ENCODE measurements at places on chromosomes 16 and 17. TPM values are rescaled to one million over a fixed set of nuclear protein-coding genes. Genes with fewer than 3 reads are reported as not detected.

DNA sequence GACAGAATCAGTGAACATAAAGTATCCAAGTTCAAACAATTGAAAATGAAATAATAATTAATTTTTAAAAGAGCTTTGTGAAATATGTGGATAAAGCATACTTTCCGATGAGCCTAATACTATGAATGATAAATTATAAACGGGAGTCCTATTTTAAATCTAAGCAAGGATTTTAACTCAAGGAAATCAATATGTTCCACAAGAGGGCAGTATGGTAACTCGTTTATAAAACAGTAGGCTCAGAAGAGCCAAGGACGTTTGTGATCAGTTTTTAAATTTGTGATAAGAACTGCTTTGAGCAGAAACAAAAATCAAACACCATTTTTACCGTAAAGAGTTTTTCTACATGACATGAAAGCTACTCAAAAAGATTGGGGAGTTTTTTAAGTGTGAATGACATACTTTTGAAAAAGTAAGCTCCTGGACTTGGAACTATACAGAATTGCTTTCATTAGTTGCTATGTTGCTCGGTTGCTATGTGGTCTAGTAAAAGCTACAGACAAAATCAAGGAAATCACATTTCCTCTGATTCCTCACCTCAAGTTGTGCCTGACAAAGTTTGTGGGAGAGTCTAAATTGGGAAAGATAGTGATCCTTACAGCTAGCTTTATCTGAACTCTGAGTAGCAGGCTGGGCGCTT is 11.8 kb upstream of the TEKT1 start:
- DNase-seq: no peak

DNA sequence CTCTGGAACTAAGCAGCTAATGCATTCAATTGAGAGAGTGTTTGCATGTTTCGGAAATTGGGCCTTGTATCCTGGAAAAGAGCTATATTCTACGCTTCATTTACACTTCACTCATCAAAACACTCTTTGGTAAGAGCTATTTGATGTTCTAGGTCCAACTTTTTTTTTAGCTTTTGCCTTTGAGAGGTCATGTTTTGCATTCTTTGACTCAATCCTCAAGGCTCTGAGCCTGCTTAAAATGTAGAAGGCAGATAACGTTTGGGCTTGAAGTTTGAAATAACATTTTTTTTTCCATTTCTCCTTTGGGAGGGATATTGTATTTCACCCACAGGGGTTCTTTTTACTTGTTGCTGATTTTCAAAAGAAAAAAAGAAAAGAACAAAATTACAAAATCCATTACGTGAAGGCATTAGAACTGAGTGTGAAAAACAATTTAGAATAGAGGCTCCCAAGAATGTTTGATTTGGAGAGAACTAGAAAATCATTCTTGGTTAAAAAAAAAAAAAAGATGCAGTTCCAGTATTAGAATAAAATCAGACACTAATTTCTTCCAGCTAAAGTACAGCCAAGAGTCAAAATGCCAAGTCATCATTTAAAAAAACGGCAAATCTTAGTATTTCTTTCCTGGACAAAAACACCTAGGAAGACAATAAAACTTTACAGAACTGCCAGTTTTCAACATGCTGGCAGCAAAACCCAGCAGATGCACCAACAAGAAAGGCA is 268.5 kb downstream of the GRIN2A start:
- DNase-seq: no peak

- no peak for DNase-seq
Observed at GRCh38 chr16:7548796-7549318, 216.2 kb downstream of the RBFOX1 start.

GRCh38 chr17:82400830-82401229 is 17.3 kb upstream of the HEXD start:
- DNase-seq: peak; percentile 79

- DNase-seq: no peak
Observed at GRCh38 chr17:69724238-69724637, 309.7 kb downstream of the MAP2K6 start.

DNA sequence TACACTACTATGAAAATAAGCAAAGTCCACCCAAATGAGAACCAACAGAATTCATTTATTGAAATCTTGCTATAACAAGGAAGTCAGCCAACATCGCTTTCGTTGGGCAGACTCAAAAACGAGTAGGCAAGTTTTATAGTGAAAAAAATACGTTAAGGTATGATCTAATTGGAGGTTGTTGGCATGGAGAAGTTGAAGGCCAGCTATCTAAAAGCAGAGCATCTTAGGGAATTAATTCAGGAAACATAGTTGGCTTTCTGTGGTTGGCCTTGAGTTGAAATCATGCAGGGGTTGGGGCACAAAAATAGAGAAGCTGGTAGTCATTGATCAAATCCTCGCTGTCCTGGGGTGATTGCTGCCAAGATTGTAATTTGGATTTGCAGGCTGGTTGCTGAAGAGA is 118.3 kb downstream of the PPM1E start:
- DNase-seq: no peak

DNA sequence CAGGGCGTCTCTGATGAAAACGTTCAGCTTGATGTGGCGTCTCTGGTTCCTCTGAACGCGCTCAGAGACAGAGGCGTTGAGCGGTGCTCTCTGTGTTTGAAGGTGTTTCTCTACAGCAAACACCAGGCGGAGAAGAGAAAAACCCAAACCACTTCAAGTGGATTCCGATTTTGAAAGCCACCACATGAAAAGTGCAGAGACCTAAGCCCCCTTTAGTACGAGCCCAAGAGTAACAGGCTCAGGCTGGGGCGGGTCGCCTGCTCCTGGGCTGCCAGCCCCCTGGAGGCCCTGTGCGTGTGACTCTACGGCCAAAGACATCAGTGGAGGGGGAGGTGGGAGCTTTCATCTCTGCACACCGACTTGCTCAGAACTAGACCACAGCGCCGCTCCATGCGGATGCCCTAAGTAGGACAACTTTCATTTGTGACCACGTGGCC is 328.4 kb downstream of the MAF start:
- DNase-seq: peak; percentile 89

DNA sequence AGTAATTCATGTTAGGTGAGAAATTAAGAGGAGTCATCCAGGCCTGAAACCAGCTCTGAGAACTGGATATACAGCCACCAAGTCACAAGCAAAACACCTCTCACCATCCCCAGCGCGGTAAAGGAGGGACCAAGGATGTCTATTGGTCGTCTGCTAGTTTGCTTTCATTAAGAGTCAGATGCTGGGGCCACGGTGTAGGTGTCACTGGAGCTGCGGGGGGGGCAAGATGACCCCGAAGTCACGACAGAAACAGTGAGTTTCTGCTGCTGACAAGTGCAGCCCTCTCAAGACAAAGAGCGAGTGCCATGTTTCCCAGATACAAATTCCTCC is 790 bp downstream of the NCBP3 start:
- peak; percentile 68 for DNase-seq

DNA sequence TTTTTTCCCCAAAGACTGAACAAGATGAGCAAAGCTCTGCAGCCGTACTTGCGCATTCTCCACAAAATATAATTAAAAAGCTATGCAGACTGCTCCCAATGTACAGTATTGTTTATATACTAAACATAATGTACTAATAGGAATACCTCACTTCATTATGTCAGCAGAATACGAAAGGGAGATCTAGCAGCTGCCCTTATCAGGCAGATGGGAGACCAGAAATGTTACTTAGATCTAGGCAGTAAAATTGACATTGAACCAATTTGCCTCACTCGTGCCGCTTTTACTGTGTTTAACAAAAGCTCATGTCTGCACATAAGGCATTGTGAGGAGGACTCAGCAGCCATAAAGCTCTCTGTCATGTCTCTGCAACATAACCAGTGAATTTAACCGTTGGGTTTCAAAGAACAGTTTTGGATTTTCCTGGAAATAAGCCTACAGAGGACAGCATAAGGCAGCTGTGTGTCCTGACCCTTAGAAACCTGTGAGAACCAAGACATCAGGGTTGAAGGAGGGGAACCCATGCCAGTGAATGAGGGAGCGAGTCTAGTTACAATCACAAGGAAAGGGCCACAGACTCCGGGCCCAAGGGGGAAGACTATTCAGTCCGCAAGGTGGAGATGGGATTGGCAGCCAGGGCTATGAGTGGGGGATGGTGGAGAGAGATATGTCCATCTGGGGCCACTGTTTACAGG is 71.4 kb downstream of the GNAO1 start:
- DNase-seq: no peak

DNA sequence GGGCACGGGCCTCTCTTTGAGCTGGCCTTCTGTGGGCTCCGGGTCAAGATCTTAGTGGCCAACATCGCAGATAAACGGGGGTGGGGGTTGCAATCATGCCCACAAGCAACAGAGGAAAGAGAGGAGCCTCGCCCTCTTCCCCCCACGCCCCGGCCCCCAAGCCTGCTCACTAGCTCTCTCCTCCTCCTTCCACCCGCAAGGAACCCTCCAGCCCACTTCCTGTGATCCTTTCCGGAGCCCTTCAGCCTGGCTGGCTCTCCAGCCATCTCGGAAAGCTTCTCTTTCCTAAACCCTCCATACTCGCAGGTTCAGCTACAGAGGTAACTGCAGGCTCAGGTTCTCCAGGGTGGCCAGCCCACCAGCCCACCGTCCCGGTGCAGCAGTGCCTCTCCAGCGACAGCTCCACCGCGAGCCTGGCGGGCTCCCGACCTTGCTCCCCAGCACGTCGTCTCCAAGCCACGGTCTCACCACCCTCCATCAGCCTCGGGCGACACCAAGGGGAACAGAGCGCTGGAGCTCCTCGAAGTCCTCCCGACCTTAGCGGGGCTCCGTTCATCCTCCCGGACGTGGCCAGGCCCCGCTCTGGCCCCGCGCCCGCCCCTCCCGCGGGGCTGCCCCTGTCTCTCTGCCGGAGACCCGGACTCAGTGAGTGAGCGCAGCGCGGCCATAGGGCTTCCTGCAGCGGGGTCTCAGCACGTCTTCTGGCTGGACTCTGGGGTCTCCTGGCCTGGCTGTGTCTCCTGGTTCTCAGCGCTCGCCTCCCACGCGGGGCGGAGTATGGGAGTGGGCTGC is 12.9 kb upstream of the ODF4 start:
- peak; percentile 44 for DNase-seq

DNA sequence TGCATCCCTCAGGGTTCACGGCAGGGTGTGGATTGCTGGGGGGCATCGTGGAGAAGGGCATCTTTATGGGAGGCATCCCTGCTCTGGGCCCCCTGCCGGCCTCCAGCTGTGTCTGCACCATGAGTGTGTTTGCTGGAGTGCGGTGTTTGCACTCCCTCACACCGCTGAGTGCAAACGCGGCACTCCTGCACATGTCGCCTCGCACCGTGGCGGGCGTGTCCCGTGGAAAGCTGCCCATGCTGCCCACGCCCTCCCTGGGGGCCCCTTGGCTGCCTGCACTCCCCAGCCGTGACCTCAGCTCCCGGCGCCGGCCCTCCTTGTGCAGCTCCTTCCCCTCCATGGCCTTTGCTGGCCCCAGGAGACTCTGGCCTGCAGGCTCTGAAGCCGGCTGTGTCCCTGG is 74.6 kb upstream of the ZNF750 start:
- no peak for DNase-seq

DNA sequence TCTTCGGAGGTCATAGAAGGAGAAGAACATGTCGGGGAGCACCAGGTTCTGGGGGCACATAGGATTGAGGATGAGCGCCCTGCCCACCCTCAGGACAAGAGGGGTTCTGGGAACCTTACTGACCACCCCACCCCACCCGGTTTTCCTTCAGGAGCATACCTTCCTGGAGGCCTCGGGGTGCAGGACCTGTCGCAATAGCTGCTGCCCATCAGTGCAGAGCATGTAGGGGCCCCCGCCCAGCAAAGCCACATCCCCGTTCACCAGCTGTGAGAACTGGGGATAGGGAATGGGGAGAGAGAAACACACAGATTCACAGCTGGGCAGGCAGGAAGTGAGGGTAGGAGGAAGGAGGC is 2.1 kb downstream of the ESRP2 start:
- no peak for DNase-seq

- DNase-seq: no peak
Observed at GRCh38 chr17:7837408-7838088, 3.5 kb downstream of the KDM6B start.

- peak; percentile 74 for DNase-seq
Observed at GRCh38 chr17:41965694-41966462, 717 bp upstream of the CNP start.

DNA sequence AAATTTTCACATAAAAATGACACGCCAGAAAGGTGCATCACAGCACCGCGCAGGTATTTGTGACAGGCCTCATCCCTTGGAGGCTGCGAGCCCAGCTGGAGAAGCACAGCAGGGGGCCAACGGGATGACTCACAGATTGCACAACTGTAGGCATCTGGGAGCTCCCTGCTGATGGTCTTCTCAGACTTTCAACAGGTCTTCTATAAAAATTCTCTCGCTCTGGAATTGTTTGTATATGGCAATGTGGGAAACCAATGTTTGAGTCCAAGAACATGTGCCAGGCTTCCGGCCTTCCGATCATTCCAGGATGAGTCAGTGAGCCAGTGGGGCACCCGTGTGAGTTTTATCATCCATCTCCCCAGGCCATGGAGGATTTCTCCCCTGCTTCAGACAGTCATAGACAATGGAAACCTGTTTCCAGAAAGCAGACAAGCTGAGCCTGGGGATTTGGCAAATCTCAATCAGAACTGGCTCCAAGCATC is 24.1 kb upstream of the ADORA2B start:
- DNase-seq: no peak

DNA sequence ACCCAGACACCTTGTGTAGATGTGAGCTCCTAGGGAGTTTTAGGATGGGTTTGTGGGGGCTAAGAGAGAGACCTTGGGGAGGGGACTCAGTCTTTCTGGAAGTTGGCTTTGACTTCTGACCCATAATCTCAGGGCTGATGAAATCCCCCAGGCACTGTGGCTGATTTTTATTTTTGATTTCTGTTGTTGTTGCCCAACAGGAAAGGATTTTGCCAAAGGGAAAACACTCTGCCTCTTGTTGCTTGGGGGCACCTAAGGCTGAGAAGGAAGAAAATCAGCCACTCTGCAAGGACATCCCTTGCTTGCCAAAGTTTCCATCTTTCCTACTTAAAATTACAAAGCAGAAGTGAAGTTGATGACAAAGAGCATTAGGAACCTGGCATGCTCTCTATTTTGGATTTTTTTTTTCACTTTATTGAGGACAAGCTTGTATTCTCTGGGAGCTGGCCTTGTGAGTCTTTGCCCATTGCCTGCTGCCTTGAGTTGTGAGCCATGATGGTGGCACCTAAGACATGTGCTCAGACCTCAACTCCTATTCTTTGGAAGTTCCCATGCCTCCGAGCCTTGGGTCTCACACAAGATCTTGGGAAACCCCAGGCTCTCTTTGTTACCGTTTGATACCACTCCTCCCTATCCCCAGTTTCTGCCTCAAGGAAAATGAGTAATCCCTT is 3.2 kb upstream of the C1QTNF1 start:
- no peak for DNase-seq

The KCNH6 gene
- total RNA-seq: not detected

The TSNAXIP1 gene
- total RNA-seq: 0.47 TPM

The HSF5 gene
- 0.08 TPM for total RNA-seq

The TP53TG3 gene
- not detected for total RNA-seq

The FA2H gene
- total RNA-seq: not detected

The CDR2L gene
- 0.18 TPM for total RNA-seq

The CBFA2T3 gene
- not detected for total RNA-seq

The CCL11 gene
- not detected for total RNA-seq

Data from activated CD8-positive, alpha-beta T cell treated with anti-CD3 and anti-CD28 coated beads, Interleukin-2, amount 10 ng/mL, durations not matched to agents 7 days and 5 days (primary cell).